ENCODE measurements at places on chromosomes 16 and 17.

- no peak for DNase-seq
Observed at GRCh38 chr16:2584729-2585650, 47.2 kb downstream of the PDPK1 start.

- peak; percentile 34 for DNase-seq
Observed at GRCh38 chr17:1746975-1747543, 4.4 kb downstream of the SERPINF2 start.

- DNase-seq = no peak
Observed at GRCh38 chr17:28948342-28948741, 3.0 kb downstream of the PHF12 start.

DNA sequence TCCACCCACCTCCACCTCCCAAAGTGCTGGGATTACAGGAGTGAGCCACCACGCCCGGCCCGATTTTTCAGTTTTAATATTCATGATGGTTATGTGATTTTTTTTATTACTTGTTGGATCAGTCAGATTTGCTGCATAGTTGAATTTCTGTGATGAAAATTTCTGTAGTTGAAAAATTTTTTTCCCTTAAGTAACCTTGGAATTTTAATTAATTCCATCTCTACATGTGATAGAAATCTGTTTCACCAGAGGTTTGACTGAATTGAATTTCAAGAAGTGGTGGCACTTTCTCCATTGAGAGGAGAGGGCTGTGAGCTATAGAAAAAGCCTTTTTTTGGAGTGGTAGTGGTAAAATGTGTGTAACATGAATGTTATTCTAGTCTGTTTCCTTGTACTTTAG lies 24.7 kb downstream of the WIPF2 start:
- no peak for DNase-seq

- DNase-seq = peak; percentile 26
Observed at GRCh38 chr17:57986841-57987580, 1.0 kb downstream of the VEZF1 start.

DNA sequence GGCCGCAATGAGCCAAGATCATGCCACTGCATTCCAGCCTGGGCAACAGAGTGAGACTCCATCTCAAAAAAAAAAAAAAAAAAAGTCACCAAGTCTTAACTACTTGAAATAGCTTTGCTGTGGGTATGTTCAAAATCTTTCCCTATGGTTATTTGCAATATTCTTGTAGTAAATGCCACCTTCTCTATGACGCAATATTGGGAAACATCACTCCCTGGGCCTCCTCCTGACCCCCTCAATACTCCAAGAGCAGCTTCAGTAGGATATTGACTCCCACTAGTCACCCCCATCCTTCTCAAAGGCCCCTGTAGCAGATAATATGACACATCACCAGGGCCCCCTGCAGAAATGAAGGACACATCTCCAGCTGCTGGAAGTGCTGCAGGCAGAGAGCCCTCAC lies 137.8 kb downstream of the AIPL1 start:
- DNase-seq = no peak

GRCh38 chr16:69176033-69176800 lies 10.7 kb upstream of the SNTB2 start:
- DNase-seq = no peak

DNA sequence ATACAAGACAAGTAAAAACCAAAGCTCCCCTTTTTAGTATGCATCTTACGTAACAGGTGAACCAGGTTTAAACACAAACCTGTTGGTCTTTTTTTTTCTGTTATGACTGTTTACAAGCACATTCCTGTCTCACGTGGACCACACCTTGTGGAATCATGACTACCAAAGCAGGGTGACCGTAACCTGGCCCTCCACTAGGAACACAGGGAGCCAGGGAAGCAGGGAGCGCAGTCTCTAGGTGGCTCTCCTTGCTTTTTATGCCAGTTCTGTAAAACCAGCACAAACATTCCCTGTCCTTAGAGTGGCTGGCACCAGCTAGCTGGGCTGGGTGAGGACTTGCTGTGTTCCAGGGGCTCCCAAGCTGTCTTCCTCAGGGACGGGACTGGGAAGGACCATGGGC lies 44.1 kb downstream of the DDX19A start:
- no peak for DNase-seq

- no peak for DNase-seq
Observed at GRCh38 chr16:89574681-89575246, 794 bp upstream of the CPNE7 start.

DNA sequence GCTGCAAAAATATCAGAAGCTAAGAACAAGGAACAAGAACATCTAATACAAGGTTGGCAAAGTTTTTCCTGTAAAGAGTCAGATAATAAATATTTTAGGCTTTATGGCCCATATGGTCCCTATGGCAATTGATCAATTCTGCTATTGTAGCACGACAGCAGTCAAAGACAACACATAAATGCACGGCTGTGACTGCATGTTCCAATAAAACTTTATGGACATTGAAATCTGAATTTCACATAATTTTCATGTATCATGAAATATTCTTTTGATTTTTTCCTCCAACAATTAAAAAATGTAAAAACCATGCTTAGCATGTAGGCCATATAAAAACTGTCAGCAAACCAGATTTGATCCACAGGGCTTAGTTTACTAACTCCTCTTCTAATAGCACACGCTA lies 10.5 kb upstream of the RNF43 start:
- DNase-seq = no peak

- DNase-seq = no peak
Observed at GRCh38 chr17:17417718-17418181, 59.0 kb upstream of the MED9 start.

- DNase-seq = no peak
Observed at GRCh38 chr17:12727076-12727760, 61.5 kb downstream of the MYOCD start.

- DNase-seq = no peak
Observed at GRCh38 chr16:56163938-56164337, 27.4 kb upstream of the GNAO1 start.

GRCh38 chr17:8153031-8153451 lies 837 bp upstream of the PER1 start:
- DNase-seq = no peak

DNA sequence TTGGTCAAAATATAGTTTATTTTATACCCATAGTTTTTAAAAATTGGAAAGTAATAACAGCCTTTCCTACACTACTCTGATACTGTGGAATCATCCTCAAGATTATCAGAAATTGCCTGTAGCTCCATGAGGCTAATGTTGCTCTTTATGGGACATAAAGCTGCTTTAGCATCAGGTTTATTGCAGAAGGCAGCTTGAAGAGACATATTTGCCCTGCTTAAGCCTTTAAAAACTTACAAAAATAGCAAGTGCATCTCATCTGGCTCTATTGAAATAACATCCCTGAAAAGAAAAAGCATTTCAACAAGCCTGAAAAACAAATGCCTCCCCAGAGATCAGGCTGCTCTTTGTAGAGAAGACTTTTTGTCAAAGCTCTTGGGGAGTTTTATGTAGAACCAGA lies 142.9 kb upstream of the MON1B start:
- no peak for DNase-seq

DNA sequence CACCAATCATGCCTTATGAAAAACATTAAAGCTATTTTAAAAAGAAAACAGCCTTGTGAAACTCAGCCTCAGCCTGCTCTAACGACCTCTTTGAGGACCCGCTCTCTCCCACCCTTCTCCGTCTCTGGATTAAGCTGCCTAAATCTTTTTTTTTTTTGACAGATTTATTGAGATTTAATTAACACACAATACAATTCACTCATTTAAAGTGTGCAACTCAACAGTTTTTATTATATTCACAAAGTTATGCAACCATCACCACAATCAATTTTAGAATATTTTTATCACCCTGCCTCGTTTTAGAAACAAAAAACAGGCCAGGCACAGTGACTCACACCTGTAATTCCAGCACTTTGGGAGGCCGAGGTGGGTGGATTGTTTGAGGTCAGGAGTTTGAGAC lies 8.4 kb downstream of the CDR2L start:
- DNase-seq = no peak

DNA sequence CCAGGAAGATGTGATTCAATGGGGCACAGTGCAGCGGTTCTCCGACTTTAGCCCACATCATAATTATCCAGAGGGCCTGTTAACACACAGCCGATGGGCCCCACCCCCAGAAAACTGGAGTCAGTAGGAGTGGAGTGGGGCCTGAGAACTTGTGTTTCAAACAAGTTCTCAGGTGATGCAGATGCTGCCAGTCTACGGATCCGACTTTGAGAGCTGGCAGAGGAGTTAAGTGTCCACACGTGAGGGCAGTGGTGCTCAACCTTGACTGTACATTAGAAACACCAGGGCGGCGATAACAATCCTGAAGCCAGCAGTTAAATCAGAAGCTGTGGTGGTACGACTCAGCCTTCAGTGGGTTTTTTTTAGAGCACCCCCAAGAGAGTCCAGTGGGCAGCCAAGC lies 75.0 kb downstream of the GPRC5B start:
- no peak for DNase-seq

DNA sequence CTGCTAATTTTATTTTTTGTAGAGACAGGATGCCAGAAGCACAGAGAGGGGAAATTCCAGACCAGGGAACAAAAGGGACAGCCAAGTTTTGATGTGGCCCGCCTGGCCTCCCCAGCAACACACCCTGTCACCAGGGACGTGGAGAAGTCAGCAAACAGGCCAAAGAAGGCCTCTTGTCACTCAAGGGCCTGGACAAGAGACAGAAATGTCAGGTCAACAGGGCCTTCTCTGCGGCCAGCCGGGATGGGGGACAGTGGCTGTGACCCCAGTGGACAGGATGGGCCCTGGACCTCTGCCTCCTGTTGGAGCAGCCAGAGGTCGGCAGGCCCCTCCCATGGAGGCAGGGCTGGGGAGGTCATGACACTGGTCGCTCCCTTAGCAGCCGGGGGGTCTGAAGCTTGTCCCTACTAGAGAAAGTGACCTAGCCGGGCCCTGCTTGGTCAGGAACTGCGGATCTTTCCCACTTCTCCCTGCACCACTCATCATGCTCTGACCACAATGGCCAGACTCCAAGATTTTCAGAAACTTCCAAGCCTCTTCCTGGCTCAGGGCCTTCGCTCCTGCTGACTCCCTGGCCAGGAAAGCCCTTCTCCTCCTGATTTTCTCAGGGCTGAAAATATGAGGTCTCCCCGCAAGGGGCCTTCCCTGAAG lies 9.2 kb upstream of the TVP23A start:
- DNase-seq = no peak

DNA sequence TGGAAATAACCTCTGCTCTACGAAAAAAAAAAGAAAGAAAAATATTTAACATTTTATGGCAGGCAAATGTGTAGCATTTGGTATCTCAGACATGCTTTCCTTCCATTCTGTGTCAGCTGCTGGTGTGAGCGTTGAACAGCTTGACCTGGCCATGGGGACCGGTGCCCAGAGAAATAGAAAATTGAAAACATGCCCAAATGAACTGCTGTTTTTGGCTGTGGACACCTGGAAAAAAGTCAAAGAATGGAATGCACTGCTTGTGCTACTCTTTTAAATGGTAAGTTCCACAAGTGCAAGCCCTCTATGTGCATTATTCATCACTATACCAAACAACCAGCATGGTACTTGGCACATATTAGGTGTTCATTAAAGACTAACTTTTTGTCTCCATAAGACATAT lies 127.2 kb downstream of the CDH8 start:
- DNase-seq = no peak

DNA sequence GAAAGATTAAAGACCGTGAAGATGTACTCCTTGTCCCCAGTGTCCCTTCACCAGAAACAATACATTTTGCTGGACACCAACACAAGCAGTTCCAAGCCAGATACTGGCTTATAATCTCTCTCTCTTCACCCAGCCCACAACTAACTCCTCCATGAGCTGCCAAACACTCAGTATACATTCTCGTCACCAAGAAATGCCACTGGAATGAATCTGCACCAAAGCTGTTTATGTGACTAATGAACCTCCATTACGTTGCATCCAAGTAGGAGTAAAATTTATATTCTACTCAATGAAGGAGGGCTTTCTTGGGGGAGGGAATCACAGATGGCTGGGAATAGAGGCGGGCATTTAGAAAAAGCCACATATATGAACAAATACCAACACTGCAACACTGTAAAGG lies 20.9 kb upstream of the SOX9 start:
- DNase-seq = no peak

GRCh38 chr17:38742411-38743308 lies 5.5 kb downstream of the PCGF2 start:
- DNase-seq = peak; percentile 75

GRCh38 chr17:19905502-19905901 lies 37.8 kb upstream of the ULK2 start:
- peak; percentile 3 for DNase-seq

DNA sequence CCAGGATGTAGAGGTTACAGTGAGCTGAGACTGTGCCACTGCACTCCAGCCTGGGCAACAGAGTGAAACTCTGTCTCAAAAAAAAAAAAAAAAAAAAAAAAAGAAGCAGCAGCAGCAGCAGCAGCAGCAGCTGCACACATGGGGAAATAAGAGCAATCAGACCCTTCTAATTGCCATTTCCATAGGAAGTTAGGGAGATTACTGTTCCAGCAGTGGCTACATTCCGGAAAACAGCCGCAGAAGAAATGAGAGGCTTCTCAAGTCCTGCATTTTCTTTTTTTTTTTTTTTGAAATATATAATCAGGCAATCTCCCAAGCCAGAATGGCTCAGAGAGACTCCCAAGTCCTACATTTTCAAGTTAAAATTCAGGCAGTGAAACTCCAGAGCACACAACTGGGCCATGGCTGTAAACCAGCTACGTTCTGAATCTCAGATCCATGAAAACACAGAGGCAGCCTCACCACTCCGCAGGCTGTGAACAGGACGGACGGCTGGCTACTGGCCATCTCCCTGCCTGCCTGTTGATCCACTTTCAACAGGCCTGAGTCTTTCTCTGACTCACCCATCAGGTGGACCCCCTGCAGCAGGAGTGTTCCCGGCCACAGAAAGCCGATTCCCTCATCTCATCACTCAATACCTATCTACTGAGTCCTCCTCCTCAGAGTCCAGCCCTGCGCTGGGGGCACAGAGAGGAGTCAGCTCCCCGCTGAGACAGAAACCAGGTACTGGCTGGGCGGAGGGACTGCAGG lies 15.0 kb downstream of the TRPV1 start:
- DNase-seq = no peak

- no peak for DNase-seq
Observed at GRCh38 chr17:19249681-19250080, 12.5 kb downstream of the EPN2 start.

DNA sequence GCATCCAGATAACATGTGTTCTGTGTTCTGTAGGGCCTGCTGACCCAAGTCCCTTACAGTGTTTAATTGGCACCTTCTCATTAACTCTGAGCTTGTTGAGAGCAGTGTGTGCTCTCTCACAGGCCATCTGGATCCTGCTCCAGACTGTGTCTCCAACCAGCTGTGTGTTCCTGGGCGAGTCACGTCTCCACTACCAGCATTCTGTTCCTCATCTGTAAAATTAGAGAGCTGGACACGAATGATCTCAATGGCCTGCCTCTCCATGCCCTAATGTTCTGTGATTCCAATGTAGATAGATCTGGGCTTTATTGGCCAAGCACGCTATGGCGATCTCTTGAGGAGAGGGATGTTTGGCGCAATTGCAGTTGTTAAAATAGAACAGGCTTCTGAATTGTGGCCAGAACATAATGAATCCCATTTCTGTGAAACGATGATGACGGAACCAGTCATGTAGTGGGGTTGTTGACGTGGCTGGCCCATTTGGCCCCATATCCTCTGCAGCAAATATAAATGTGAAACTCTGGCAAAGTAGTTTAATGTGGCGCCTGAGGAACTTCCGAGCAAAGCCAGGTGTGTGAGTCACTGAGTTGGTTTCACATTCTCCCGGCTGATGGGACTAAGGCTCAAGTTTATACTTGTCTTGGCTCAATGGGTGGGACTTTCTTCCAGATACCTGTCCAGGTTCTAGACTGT lies 22.2 kb downstream of the TBX4 start:
- DNase-seq = no peak

Measured in NCI-H774 (cell line).